ENCODE measurements at places on chromosomes 6 and 20. TPM values are rescaled to one million over a fixed set of nuclear protein-coding genes. Genes with fewer than 3 reads are reported as not detected.

Gene TFAP2D
- total RNA-seq: not detected

Gene CAGE1
- 0.33 TPM for total RNA-seq

Gene DDX39B
- total RNA-seq: 290 TPM

Gene SPTLC3
- total RNA-seq: 6.8 TPM

Gene NRM
- total RNA-seq: 0.82 TPM

Gene OLIG3
- 0.74 TPM for total RNA-seq

Gene UBE2C
- total RNA-seq: 53.3 TPM

Gene DTNBP1
- 5.8 TPM for total RNA-seq

Gene PTPRA
- total RNA-seq: 75.1 TPM

Gene MYL9
- total RNA-seq: 50.0 TPM

Gene PSORS1C1
- 7.0 TPM for total RNA-seq

Gene LY6G6F
- not detected for total RNA-seq

Gene ADRM1
- total RNA-seq: 81.3 TPM

Gene PDYN
- total RNA-seq: not detected

Gene FAM217A
- total RNA-seq: not detected

Gene SLC16A10
- total RNA-seq: not detected

Gene HLA-F
- 1.1 TPM for total RNA-seq

Data from fibroblast of the aortic adventitia (primary cell).